ENCODE measurements at places on chromosomes 12 and 14.
A peak's percentile ranks its signal among the peaks of the same experiment; 100 is the strongest.

DNA sequence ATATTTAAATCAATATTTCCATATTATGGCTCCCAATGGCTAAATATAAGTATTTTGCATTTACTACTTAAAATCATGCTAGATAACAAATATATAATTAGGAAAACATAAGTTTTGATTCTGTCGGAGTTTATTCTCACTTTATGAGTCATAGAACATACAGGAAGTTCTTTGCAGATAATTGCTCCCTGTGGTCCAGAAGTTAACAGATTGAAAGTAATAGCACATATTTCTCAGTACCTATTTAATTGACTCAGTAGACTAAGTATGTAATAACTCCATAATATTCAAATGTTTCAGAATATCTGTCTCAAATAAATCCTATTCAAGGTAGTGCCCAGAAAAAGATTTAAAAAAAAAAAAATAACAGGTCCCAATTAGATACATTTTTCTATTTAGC is 806.0 kb upstream of the ATXN7L3B start:
- DNase-seq: no peak

DNA sequence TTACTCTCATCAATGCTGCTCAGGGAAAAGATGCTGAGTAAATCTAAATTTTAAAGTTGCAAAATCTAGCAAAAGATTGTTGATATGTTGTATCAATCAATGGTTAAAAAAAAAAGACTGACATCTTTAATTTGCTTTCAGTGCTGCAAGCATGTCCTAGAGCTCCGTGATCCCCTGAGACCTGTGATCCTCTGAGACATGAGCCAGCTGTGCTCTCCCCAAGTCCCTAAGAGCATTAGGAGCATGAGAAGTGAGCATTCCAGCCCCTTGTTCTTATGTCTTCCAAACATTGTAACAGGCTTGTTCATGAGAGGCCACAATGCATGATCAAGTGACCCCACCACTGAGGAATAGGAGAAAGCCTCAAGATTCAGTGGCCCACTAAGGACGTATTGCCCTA is 116.6 kb downstream of the DAD1 start:
- DNase-seq: no peak

DNA sequence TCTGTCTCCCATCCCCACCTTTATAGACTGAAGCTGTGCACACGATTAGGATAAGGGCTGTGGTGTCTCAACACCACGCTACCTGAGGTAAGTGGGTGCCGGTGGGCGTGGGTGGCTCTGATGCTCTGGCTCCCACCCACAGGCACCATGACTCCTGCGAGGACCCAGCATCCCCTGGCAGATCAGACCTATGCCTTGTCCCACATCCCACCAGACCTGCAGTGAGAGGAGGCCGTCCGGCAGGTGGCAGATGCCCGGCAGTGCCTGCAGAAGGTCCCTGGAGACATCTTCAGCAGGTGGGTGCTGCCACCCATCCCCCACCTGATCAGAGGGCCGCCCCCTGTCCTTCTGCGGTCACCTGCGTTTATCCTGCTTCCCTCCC is 104.4 kb upstream of the PRB2 start:
- no peak for DNase-seq

DNA sequence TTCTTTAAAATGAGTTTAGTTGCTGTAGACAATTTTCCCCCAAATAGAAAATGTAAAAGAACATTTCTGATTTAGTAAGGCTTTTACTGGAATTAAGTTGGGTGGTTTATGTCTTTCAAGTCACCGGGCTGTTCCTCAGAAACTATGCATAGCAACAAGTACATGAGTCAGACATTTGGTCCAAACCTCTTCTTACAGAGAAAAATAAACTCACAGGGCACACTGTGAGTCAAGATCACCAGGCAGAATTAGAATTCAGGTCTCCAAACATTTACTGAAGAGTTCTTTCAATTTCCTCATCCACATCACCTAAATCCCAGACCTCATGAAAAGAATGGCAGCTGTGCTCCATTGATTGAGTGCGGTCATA is 476.1 kb upstream of the SOX5 start:
- DNase-seq: no peak

DNA sequence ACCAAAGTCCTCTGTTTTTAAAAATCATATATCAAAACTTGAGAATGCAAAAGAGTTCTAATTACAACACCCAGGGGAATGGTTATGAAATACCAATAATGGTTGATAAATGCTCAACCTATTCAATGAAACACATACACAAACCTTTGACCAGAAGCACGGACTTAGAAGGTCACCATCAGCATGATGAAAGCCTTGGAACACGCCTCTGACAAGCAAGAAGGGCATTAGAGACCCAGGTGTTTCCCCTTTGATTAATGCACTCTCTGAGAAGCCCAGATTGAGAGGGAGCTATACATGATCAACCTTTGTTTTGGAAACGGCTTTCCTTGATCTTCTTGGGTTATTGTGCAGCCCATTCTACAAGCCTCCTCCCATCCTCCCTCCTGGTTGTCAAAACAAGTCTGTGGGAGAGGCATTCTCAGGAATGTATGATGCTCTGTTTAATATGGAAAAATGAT is 69.0 kb downstream of the ZFP36L1 start:
- no peak for DNase-seq

DNA sequence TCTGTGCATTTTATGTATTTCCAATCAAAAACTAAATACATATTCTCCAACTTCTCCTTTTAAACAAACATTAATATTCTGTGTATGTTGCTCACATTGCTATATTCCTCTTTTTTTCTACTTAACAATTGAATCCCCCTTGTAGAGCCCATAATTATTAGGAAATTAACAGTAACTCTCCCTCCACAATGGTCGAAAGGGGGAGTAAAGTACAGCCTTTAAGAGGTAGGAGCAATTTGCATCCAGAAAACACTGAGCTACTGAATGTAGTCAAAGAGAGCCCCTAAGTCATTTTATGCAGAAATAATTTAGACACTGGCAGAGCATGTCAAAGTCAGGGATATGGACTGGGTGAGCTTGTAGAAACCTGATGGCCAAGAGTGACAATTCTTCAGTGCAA is 57.2 kb upstream of the SCN8A start:
- DNase-seq: no peak

- DNase-seq: no peak
Measured at GRCh38 chr14:98946940-98947339, 325.1 kb downstream of the BCL11B start.

- no peak for DNase-seq
Measured at GRCh38 chr14:69620211-69620611, 8.8 kb downstream of the SUSD6 start.

GRCh38 chr12:82593901-82594396 is 92.8 kb upstream of the TMTC2 start:
- DNase-seq: peak; percentile 21

GRCh38 chr14:100330388-100330931 is 7.3 kb downstream of the SLC25A47 start:
- no peak for DNase-seq

- no peak for DNase-seq
Measured at GRCh38 chr12:100857971-100858370, 63.4 kb downstream of the ANO4 start.

- DNase-seq: no peak
Measured at GRCh38 chr12:6772331-6772695, at the start of gene LAG3. Gene LAG3, plus strand, starts transcription at chr12:6772520. Its CDS starts 333 bp downstream, at chr12:6772853.

- peak; percentile 65 for DNase-seq
Measured at GRCh38 chr12:57452937-57453509, 2.1 kb upstream of the INHBE start.

DNA sequence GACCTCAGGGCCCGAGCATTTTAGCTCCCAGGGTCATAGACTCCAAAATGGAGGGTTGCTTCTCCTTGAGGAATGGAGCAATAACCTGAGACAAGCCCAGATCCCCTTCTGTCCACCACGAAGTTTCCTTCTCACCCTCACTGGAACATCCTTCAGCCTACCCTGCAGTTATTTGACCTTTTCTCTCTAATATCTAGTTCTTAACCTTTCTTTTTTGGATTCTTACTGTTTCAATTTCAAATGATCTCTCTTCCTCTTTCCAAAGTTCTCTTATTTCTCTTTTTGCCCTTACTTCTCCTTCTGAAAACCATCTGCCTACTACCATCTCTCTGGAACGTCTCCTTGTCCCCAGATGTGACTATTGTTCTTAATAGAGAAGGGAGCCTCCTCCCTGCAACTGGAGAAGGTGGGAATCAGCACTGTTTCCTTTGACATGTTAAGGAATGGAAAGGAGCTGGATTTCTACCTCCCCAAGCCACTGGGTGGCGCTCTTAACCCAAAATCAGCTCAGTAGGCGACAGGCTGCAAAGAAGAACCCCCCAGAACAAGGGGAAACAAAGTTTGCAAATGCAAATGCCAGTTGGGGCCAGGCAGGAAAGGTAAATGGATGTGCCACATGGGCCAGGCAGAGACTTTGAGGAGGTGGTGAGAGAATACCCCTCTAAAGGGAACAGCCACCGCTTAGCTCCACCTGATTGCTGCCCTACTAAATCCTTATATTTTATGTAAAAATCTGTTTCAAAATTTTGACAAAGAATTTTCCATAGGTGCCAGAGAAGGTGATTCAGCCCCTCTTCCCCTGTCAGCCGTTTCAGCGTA is 22.4 kb upstream of the PDE1B start:
- peak; percentile 66 for DNase-seq

GRCh38 chr12:121580959-121581685 is at the start of gene KDM2B:
Gene KDM2B, minus strand, starts transcription at chr12:121581023. Its CDS starts 112 bp downstream, at chr12:121580911.
- DNase-seq: peak; percentile 66

DNA sequence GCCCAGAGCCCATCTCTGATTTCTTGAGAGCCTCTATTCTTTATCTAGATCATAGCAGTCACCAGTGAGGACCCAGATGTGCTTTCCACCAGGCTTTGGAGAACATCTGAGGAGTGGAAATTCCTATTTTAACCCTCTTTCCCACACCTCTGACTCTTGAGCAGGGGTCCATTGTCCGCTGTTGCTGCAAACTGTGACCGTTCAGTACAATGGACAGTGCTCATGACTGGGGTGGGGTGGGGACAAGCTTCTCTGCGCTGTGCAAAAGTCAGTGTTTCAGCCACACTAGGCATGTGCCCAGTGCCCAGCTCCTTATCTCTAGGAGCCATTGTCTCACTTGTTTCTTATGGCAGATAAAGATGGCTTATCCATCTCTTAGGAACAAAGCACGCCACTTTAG is 16.9 kb upstream of the KRT7 start:
- DNase-seq: no peak

GRCh38 chr14:55851961-55852360 is 266.2 kb upstream of the PELI2 start:
- no peak for DNase-seq

Measured in midbrain (tissue), 1 donor.